ENCODE measurements at places on chromosomes 4 and X. TPM values are rescaled to one million over a fixed set of nuclear protein-coding genes. Genes with fewer than 3 reads are reported as not detected.

PSAPL1 gene
- not detected for total RNA-seq

SCML2 gene
- 0.22 TPM for total RNA-seq

ZNF630 gene
- total RNA-seq = 0.29 TPM

WAS gene
- total RNA-seq = 0.14 TPM

PF4V1 gene
- total RNA-seq = 0.57 TPM

SSX2B gene
- total RNA-seq = not detected

ITM2A gene
- total RNA-seq = not detected

KDR gene
- total RNA-seq = 5.7 TPM

PASD1 gene
- not detected for total RNA-seq

TDO2 gene
- total RNA-seq = 12.3 TPM

NEK1 gene
- total RNA-seq = 8.4 TPM

CD40LG gene
- total RNA-seq = not detected

SATL1 gene
- total RNA-seq = not detected

MAGED4 gene
- 18.5 TPM for total RNA-seq

CT47B1 gene
- not detected for total RNA-seq

CXCL6 gene
- total RNA-seq = 46.2 TPM

RAB33A gene
- total RNA-seq = 3.3 TPM

RBBP7 gene
- 118 TPM for total RNA-seq

FAT1 gene
- 122 TPM for total RNA-seq

NPNT gene
- not detected for total RNA-seq

RNF175 gene
- not detected for total RNA-seq

FABP2 gene
- not detected for total RNA-seq

SGMS2 gene
- 94.6 TPM for total RNA-seq

ASMTL gene
- 14.0 TPM for total RNA-seq

TCEAL5 gene
- not detected for total RNA-seq

UTP14A gene
- total RNA-seq = 24.7 TPM

ARMCX6 gene
- total RNA-seq = 24.9 TPM

RNF212 gene
- total RNA-seq = 0.72 TPM

ADH4 gene
- total RNA-seq = not detected

HSFX4 gene
- total RNA-seq = not detected

TXK gene
- 0.29 TPM for total RNA-seq

EPHA5 gene
- total RNA-seq = 3.7 TPM

NWD2 gene
- not detected for total RNA-seq

BMPR1B gene
- under 0.01 TPM for total RNA-seq

RASL11B gene
- total RNA-seq = not detected

VCX2 gene
- total RNA-seq = not detected

EXOC1 gene
- 37.4 TPM for total RNA-seq

CDKN2AIP gene
- total RNA-seq = 27.5 TPM

MFAP3L gene
- 1.1 TPM for total RNA-seq

PCDH10 gene
- 21.6 TPM for total RNA-seq

CXCL10 gene
- total RNA-seq = 0.43 TPM

SPANXN3 gene
- not detected for total RNA-seq
